ENCODE measurements at places on chromosomes 1 and 21.

GRCh38 chr1:71081697-71082080, 854 bp upstream of the ZRANB2 start:
- DNase-seq, result peak; percentile 33

GRCh38 chr1:47483651-47484050, 45.8 kb downstream of the FOXD2 start:
- DNase-seq, result no peak

- no peak for DNase-seq
Measured at GRCh38 chr1:229106526-229107125, 164.3 kb upstream of the RAB4A start.

DNA sequence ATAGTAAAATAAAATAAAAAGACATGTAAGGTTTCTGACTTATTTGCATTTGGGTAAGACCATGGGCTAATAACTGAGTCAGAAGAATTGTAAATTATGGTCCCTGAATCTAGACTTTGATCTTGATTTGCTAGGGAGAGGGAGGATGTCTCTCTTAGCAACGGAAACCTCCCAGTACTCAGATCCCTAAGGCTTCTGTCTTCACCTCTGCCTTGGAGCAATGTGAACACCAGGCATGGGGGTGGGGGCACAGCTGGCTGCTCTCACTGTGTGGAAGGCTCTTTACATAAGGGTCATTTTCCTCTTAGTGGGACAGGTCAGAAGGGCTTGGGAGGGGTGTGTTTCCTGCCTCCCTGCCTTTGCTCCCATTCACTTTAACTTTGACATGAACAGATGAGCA, 17.0 kb upstream of the TMEM54 start:
- no peak for DNase-seq

DNA sequence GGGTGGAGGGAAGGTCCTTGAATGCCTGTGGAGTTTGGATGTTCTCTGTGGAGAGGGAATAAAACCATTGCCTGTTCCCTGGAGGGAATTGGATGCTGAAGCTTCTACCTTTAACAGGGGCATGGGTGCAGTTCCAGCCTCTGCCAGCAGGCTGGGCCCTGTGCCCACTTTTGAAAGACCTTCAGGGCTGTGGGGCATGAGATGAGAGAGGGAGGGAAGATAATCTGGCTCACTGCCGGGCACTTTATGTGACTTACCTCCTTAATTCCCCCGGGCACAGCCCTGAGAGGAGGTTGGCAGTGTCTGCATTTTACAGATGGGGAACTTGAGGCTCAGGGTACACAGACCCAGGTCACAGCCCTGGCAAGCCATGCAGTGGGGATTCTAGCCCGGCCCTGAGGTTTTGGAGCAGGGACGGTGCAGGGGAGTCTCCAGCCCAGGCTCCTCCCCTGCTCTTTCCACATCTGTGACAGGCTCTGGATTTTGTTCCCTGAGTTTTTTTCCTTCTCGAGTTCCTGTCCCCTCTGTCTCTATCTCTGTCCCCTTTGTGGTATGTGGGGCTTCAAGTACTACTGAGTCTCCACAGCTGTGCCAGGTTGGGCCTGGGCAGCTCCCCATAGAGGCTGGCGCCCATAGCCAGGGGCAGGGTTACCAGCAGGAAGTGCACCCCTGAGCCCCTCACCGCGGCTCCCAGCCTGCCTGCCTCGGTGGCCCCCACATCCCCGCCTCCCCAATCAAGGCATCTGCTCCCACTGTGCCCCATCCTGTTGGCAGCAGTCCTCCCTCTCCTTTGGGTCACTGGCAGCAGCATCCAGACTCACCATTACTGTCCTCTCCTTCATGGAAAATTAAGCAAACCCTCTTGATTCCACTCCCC, 14.0 kb upstream of the THEMIS2 start:
- peak; percentile 86 for DNase-seq

DNA sequence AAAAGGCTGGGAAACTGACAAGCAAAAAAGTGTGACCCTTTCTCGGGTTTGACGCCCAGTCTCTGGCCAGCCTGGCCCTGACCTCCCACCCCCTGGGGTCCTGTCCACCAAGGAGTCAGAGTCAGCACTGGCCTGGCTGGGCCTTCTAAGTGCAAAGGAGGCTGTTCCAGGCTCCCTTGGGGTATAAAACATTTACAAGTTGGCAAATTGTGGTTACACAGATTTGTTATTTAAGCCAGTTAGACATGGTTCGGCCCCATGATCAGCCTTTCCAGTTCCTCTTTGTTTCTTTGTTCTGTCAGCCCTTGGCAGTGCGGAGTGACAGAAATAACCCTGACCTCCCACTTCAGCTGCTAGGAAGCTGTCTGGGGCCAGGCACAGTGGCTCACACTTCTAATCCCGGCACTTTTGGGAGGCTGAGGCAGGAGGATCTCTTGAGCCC, 161.6 kb upstream of the RAB4A start:
- no peak for DNase-seq

GRCh38 chr1:9724706-9725476, 73.4 kb downstream of the PIK3CD start:
- peak; percentile 51 for DNase-seq

DNA sequence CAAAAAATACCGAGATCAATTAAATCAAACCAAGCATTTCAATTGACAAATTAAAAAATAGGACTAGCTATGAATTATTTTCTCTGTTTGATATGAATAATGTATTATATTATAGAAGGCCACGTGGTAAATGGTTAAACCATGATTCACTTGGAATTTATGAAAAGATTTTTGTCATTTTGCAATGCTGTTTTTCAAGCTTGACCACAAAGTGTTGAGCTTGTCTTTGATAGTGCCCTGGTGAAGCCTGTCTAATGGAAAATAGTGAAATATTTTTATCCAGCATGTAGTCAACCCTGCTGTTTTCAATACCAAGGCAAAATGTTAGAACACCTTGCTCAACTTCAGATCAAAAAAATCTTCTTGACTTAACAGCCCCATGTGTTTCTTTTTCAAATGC, 288.0 kb upstream of the PRMT6 start:
- DNase-seq, result no peak

- no peak for DNase-seq
Measured at GRCh38 chr1:155279268-155279667, 2.0 kb downstream of the HCN3 start.

GRCh38 chr21:34367320-34367935, 3.6 kb downstream of the KCNE2 start:
- peak; percentile 80 for DNase-seq

DNA sequence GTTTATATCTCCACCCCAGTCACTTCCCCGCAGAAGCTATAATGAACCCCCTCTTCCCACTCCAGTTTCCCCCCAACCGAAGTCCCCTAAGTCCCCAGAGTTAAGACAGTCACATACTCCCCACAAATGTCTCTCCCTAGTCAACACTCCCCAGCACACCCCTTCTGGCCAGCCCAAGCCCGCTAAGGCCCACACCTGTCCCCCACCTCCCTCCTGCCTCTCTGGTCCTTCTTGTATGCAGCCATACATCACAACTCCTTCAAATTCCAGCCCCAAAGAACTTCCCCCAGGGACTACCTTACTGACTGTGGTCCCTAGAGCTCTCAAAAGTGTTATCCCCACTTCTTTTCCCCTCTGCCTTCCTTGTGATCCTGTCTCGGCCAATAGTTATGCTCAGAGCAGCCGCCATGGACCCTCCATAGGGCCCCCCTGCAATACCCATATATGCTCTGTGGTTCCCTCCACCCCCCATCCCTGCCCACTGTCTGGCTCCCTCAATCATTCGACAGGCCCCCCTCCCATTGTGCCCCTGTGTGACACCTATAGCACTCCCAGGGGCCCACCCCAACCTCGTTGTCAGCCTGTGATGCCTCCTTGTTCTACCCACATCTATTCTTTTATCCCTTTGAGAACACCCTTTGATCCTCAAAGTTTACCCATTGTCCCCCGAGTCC, 2.2 kb downstream of the NSUN4 start:
- DNase-seq, result no peak

DNA sequence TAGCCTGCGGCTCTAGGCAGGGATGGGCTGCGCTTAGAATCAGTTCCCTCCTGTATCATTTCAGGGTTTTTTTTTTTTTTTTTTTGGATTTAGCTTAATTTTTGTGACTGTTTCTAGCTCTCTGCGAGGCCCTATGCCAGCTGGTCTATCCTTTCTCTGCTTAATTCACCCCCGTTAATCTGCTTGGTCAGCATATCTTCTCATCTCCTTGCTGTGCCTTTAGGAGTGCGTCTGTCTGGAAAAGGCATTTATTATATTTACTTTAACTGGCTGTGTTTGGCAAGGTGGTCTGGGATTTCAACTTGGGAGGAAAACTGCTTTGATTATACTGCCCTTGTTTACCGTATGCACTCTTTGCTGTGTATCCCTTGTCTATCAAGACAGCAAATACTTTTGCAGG, 184.8 kb upstream of the KIAA0040 start:
- DNase-seq, result peak; percentile 19

DNA sequence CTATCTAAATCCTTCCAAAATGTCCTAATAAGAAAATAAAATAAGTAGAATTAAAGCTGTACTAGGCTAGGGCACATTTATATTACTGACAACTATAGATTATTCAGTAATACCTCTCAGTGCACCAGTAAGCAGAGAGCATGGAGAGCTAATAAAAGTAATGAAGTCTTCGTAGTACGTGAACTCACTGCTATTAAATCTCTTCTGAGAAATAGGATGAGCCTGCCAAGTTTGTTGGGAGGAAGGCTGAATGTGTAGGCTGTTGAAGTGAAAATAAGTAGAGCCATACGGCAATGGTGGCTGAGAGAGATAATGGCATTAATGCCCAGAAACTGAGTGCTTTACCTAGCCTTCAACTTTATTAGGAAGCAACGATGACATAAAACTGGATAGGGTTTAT, 73.9 kb upstream of the NR5A2 start:
- no peak for DNase-seq

DNA sequence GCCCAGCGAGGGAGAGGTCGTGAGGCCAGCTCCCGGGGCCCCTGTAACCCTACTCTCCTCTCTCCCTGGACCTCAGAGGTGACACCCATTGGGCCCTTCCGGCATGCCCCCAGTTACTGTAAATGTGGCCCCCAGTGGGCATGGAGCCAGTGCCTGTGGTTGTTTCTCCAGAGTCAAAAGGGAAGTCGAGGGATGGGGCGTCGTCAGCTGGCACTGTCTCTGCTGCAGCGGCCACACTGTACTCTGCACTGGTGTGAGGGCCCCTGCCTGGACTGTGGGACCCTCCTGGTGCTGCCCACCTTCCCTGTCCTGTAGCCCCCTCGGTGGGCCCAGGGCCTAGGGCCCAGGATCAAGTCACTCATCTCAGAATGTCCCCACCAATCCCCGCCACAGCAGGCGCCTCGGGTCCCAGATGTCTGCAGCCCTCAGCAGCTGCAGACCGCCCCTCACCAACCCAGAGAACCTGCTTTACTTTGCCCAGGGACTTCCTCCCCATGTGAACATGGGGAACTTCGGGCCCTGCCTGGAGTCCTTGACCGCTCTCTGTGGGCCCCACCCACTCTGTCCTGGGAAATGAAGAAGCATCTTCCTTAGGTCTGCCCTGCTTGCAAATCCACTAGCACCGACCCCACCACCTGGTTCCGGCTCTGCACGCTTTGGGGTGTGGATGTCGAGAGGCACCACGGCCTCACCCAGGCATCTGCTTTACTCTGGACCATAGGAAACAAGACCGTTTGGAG, 23.7 kb upstream of the TNFRSF1B start:
- no peak for DNase-seq

DNA sequence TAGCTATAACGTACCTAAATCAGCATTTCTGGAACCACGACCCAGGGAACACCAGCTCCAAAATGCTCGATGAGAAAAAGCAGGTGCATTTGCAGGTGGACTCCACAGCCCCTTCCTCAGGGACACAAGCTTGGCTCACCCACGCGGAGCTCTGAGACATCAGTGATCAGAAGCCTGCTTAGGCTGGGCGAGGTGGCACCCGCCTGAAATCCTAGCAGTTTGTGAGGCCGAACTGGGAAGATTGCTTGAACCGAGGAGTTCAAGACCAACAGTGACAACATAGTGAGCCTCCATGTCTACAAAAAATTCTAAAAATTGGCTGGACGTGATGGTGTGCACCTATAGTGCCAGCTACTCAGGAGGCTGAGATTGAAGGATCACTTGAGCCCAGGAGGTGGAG, 2.5 kb upstream of the TSPEAR start:
- no peak for DNase-seq

Measured in fibroblast of villous mesenchyme (primary cell).